ENCODE measurements at places on chromosomes 3 and 15.
A peak's percentile ranks its signal among the peaks of the same experiment; 100 is the strongest.

DNA sequence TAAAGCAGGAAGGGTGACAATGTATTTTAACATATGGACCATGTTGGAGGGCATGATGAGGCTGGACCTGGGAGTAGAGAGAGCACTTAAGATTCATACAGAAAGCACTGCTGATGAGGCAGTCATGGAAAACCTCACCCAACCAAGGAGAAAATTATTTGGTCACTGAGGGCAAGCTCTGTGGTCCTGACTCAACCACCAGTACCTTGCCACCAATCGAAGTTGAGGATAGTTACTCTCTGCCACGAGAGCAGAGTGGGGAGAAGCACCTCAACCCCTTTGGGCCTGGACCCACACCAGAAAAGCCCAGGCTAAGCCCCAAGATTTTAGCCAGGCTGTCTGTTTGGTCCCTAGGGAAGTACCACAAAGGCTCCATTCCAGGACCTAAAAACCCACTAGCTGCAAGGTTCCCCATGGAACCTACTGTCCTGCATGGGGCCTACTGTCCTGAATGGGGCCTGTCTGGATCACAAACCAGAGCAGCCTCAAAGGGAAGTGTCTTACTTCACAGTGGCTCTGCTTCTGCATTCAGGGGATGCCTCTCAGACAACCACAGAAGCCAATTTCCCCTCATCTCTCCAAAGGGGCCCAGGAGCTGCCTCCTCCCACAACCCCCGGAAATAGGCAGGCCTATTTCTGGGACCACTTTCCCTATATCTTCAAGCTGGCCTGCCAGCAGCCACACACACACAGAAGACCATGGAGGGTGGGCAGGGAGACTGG, 4.2 kb downstream of the CCDC71 start:
- no peak for DNase-seq

DNA sequence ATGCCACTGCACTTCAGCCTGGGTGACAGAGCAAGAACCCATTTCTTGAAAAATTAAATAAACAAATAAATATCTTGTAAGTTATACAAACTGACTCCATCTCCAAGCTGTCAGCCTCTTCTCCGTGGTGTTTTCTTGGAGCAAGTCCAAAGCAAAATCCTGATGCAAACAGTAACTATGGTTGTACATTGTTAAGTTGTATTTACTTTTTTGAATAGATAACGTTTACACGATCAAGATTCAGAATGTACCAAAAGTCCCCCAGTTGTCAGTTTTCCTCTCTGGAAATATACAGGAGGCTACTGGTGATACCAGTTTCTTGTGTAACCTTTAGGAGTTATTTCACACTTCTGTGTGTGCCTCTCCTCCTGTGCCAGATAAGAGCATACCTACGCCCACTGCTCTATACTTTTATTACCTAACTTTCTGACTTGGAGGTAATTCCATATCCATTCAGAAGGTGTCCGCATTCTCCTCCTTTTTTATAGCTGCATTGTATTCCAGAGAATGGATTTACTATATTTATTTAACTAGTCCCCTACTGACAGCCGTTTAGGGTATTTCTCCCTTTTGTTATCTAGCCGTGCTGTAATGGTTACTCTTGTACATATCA, 14.2 kb downstream of the CMTM7 start:
- no peak for DNase-seq

DNA sequence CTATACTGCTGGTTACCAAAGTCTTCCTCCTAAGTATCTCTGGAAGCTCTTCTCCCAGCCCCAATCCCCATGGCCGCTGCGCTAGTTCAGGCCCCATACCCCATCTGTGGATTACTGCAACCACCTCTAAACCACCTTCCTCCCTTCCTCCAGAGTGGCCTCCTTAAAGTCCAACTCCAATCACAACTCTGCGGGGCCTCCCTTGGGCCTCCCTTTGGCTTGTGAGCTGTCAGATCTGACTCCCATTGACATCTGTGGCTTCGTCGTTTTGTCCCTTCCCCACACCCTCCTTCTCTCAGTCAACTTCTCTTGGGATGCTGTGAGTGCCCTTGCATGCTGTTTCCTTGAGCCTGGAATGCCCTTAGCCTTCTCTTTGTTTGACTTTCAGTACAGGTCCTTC, 9.3 kb upstream of the HRH1 start:
- no peak for DNase-seq

- DNase-seq: no peak
Measured at GRCh38 chr3:32340611-32341365, 50.9 kb upstream of the CMTM7 start.

GRCh38 chr15:88450125-88450798, 16.9 kb downstream of the MRPL46 start:
- DNase-seq: peak; percentile 87

- DNase-seq: no peak
Measured at GRCh38 chr3:186382217-186382885, 20.3 kb upstream of the DGKG start.

- no peak for DNase-seq
Measured at GRCh38 chr3:185630182-185630622, 44.1 kb downstream of the SENP2 start.

DNA sequence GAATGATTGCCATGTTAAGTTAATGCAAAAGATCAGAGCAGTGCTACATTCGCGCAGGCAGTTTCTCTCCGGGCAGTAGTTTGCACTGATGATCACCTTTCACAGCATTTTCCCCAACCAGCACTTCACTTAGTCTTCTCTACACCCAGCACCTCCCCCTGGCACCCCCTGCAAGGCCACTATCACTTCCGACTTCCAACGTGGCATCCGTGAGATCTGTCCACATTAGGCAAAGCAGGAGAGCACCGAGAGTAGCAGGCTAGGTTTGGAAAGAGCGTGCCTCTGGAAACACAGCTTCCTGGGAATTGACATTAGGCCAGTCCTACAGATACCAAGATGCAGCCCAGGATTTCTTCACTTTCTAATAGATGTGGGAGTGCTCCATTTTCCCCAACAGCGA, 180.2 kb upstream of the CDIN1 start:
- no peak for DNase-seq

- DNase-seq: no peak
Measured at GRCh38 chr15:29756358-29757267, 65.7 kb downstream of the TJP1 start.

DNA sequence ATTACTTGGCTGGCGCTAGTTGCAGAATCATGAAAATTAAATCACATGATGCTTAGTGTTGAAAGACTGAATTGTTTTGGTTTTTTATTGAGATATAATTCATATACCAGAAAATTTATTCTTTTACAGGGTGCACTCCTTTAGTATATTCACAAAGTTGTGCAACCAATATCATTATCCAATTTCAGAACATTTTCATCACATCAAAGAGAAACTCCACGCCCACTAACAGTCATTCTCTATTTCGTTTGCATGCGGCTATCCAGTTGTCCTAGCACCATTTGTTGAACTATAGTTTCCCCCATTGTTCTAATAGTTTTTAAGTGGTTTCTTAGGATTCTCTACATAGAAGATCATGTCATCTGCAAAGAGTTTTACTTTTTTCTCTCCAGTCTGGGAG, 3.7 kb downstream of the EHD4 start:
- DNase-seq: no peak

Measured in activated naive CD4-positive, alpha-beta T cell treated with anti-CD3 and anti-CD28 coated beads for 36 hours (primary cell).